ENCODE measurements at places on chromosomes 2 and 18. TPM values are rescaled to one million over a fixed set of nuclear protein-coding genes. Genes with fewer than 3 reads are reported as not detected.

Gene DPP4
- total RNA-seq, result 16.7 TPM

Gene MAL
- total RNA-seq, result 102 TPM

Gene NAGK
- total RNA-seq, result 73.3 TPM

DNA sequence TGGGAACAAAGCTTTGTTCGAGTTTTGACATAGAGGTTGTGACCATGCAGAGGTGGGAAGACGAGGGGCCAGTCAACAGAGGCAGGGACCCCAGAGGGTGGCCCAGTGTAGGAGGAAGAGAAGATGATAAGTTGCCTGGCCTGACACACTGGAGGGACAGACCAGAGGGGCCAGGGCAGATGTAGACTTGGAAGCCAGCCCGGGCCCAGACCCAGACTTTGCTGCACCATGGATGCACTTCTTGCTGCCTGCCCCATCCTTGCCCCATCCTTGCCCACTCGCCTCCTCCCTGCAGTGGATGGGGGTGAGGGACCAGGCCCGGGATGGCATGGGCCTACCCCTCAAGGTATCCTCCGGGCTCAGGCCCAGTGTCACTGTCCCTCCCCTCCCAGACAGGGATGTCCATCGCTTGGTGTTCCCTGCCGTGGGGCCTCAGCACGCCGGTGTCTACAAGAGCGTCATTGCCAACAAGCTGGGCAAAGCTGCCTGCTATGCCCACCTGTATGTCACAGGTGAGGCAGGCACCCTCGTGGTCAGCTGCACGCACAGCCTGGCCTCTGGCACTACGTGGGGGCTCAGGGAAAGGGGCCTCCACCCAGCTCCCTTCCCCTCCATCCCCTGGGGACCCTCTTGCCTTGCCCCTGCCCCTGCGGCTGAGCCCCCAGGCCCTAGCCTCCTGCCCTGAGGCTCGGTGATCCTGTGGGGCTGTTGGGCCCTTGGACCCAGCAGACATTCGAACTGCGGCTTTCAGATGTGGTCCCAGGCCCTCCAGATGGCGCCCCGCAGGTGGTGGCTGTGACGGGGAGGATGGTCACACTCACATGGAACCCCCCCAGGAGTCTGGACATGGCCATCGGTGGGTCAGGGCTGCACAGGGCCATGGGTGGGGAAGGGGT lies 27.0 kb upstream of the GMPPA start:
- no peak for DNase-seq

- no peak for DNase-seq
Measured at GRCh38 chr2:197280015-197280702, 30.4 kb downstream of the ANKRD44 start.

GRCh38 chr2:211514049-211514448 lies 957.6 kb downstream of the CPS1 start:
- no peak for DNase-seq

DNA sequence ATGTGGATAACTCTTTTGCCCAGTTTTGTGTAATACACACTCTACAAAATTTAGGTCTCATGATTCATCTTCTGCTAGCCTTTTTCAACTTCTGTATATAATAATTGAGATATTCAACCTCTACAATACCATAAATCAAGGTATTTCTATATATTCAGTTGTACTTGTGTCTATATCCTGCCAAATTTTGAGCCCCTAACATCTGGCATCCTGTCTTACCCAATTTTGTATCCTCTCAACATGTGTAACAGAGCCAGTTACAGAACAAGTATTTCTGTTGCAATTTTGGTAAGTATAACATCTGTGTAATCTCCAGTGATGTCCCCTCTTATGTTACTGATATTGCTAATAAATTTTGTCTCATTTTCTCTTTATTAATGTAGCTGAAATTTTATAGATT lies 145.8 kb downstream of the TRIB2 start:
- no peak for DNase-seq

- DNase-seq, result no peak
Measured at GRCh38 chr2:11786592-11786991, 40.2 kb downstream of the LPIN1 start.

DNA sequence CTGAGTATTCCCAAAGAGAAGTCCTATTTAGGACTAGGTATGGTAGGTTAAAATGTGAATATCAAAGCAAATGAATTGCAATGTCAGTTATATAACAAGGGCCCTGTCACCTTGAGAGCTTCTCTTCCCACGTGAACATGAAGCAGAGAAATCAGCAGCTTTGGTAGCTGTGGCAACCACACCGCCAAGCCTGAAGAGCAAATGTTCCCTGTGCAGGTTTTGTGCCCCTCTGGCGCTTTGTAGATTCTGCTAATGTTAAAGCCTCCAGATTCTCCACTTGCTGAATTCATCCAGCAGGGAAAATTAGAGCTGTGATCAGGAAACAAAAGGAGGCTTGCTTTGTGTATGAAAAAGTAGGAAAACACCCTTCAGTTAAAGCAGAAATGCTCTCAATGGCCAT lies 322.6 kb downstream of the RBM43 start:
- DNase-seq, result no peak

- DNase-seq, result no peak
Measured at GRCh38 chr2:191006997-191007783, 6.8 kb downstream of the STAT1 start.

DNA sequence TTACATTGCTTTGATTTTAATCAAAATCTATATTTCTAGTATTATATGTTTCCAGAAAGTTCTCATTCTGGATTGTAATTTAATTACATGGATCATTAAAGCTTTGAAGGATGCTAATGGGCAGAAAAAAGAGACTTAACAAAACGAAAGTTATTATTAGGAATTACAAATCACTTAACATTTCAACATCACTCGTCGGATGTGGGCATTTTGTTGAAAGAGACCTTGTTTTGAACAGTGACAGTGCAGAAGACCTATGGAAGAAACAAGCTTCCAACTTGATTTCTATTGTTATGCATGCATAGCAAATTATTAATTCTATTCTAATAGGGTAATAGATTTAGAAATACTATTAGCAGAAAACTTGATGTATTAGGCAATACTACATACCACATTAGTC lies 31.4 kb upstream of the DARS1 start:
- DNase-seq, result no peak

DNA sequence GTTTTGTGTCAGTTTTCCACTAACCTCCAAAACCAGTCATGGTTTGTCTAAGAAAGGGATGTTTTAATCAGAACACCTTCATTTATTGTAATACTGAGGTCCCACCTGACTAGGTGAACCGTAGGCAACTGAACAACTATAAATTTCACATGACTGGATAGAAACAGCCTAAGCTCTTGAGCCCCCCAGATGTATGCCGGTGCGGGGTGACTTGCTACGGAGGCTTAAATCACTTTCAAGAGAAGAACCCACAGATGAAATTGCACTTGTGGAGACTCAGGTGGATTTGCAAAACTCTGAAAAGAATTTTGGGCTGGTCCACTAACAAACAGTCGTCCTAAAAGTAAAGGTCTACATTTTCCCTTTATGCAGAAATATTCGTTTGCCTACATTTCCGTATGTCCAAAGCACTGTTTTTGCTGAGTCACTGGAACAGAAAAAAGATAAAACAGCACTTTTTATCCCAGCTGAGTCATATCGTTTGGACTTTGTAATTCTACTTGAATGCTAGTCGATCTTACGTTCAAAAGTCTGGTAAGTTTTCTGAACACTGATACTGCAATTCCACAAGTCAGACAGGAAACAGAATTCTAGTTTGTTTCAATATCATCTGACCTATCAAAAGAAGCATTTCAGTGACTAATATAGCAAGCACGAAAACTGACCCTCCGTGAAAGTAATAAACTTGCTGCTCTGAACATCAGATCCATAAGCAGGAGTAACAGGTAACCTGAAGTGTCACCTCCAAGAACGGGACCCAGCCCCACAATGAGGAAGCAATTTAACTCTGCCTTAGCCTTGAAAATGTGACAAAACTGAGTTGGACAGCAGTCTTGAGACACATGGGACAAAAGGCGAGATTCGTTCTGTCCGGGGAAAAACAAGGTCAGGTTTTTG lies 18.1 kb downstream of the ZNF516 start:
- no peak for DNase-seq

DNA sequence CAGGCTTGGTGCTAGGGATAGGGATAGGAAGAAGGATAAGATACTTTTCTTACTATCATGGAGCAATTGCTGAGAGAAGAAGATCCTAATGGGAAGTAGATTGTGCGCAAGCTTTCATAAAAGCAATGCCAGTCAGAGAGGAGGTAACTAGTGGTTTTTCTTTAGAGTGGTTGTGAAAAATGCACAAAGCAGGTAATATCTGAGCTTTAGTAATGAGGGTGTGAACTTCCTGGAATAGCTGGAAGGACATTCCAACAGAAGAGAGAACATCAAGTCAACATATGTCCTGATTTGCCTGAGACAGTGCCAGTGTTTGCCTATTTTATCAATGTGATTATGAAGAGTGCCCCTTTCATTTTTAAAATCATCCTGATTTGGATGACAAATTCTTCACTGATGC lies 34.1 kb downstream of the CCBE1 start:
- DNase-seq, result no peak

DNA sequence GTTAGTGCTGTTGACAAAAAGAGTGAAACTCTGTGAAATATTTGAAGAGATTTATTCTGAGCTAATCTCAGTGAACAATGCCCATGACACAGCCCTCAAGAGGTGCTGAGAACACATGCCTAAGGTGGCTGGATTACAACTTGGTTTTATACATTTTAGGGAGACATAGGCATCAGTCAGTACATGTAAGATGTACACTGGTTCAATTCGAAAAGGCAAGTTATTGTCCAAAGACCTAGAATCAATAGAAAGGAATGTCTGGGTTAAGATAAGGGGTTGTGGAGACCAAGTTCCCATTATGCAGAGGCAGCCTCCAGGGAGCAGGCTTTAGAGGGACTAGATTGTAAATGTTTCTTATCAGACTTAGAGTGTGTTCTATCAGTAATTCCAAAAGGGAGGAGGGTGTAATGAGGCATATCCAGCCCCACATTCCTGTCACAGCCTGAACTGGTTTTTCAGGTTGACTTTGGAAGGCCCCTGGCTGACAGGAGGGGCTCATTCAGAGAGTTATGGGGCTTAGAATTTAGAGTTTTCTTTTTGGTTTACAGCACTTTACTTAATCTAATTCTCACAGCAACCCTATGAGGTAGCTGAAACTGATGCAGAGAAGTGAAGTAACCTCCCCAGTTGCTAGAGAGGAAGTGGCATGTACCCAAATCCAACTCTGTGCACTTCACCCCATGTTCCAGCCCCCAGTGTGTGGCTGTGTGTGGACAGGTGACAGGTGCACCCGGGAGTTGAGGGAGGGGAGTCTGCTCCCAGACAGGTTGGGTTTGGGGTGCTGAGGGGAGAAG lies 28.3 kb upstream of the ASAP2 start:
- no peak for DNase-seq

Measured in CD4-positive, alpha-beta T cell (primary cell).